ENCODE measurements at places on chromosomes 4 and X. TPM values are rescaled to one million over a fixed set of nuclear protein-coding genes. Genes with fewer than 3 reads are reported as not detected.

NOCT gene
- total RNA-seq = 10.5 TPM

PDCL2 gene
- total RNA-seq = not detected

SPACA5 gene
- total RNA-seq = not detected

SMPX gene
- total RNA-seq = not detected

SLC7A11 gene
- 1.2 TPM for total RNA-seq

CLDN24 gene
- not detected for total RNA-seq

UCHL1 gene
- total RNA-seq = 6.0 TPM

CT45A9 gene
- not detected for total RNA-seq

TMSB15C gene
- total RNA-seq = 0.44 TPM

PTPN13 gene
- total RNA-seq = 107 TPM

RBM47 gene
- total RNA-seq = 52.9 TPM

XAGE2 gene
- 0.91 TPM for total RNA-seq

CDKL2 gene
- 0.17 TPM for total RNA-seq

PTCHD1 gene
- total RNA-seq = 0.08 TPM

ERVMER34-1 gene
- 0.94 TPM for total RNA-seq

IL2RG gene
- 19.8 TPM for total RNA-seq

PAGE4 gene
- not detected for total RNA-seq

PFKFB1 gene
- total RNA-seq = 0.42 TPM

GNRHR gene
- total RNA-seq = not detected

PRDM8 gene
- 1.4 TPM for total RNA-seq

PABPC1L2B gene
- not detected for total RNA-seq

ESX1 gene
- not detected for total RNA-seq

CENPC gene
- 18.9 TPM for total RNA-seq
